Stimulated activated CD4-positive, alpha-beta T cell treated with anti-CD3 and anti-CD28 coated beads, Interleukin-1b, Interleukin-23, amount 100 ng/mL, for 24 hours (primary cell): ENCODE measurements at places on chromosomes 6 and 20.

GRCh38 chr20:63441136-63442099 is 31.0 kb downstream of the KCNQ2 start:
- DNase-seq = no peak

DNA sequence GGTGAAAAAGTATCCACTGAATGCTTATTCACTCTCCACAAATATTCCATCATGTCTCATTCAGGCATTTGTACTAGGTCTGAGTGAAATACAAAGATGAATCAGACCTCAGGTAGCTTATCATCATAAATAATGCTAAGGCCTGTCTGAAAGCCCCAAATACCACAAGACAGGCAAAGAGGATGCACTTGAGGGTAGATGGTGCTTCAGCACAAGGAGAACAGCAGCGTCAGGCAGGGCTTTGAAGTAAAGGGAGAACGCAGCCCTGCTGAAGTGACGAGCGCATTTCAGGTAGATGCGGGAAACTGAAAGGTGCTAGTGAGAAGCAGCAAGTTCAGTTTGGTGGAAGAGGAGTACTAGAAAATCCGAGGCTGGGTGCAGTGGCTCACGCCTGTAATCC is 38.7 kb downstream of the MAP3K5 start:
- DNase-seq = peak; percentile 33

GRCh38 chr6:31356216-31356945 is 598 bp downstream of the HLA-B start:
- no peak for DNase-seq

DNA sequence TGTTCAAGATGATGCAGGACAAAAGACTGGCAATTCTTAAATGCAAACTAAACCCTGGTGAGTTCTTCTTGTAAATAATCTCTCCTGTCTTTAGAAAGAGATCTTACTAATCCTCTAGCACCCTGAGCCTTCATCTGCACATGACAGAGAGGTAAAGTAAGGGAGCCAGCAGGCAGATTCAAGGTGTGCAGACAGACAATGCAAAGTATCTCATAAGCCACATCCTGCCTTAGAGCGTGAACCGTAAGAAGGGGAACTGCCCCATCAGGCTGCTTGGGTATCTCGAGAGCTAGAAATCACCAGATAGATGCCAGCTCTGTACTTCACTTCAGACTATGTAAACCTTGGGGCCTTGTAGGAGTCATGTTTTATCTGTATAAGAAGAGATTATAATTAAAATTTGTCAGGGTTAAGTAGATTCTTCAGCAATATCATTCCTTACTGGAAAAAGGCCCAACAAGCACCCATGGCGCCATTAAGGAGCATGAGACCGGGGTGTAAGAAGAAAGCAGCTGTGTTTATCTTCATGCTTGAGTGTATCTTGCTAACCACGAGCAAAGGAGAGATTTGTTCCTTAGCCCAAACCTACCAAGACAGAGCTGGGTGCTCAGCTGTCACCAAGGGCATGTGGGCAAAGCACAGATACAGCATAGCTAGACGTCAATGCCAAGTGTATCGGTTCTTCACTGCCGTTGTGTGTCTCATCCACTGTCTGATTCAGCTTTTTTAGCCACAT is 24.4 kb downstream of the CNR1 start:
- DNase-seq = no peak

GRCh38 chr6:47700053-47700452 is 1.7 kb downstream of the ADGRF4 start:
- no peak for DNase-seq

DNA sequence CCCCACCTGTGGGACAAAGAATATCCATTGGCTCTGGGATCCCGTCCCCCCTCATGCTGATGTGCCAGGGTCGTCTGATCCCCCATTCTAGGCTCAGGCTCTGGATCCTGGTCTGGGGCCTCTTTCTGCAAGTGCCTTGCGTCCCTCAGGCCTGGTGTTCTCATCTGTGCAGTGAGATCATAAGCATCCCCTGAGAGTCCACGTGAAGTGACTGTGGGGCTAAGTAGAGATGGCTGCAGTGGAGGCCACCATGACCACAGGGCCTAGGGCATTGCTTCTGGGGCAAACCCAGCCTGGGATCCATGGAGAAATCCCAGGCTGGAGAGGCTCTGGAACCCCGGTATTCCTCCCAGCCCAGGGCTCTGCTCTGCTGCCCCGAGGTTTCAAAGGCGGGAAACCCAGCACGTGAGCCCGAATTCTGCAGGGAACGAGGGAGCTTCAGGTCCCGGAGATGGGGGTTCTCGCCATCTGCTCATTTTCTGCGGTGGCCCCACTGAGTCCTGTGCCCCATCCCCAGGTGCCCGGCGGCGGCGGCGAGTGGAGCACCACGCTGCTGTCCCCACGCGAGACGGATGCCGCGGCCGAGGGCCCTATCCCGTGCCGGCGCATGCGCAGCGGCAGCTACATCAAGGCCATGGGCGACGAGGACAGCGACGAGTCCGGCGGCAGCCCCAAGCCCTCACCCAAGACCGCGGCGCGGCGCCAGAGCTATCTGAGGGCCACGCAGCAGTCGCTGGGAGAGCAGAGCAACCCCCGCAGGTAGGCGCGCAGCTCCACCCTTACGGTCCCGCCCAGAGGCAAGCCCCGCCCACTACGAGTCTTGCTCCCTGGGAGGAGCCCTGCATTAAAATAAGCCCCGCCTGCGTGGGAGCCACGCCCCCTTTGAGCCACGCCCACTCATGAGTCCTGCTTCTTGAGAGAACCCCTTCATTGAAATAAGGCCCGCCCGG is 105.5 kb upstream of the MYL9 start:
- peak; percentile 72 for DNase-seq

DNA sequence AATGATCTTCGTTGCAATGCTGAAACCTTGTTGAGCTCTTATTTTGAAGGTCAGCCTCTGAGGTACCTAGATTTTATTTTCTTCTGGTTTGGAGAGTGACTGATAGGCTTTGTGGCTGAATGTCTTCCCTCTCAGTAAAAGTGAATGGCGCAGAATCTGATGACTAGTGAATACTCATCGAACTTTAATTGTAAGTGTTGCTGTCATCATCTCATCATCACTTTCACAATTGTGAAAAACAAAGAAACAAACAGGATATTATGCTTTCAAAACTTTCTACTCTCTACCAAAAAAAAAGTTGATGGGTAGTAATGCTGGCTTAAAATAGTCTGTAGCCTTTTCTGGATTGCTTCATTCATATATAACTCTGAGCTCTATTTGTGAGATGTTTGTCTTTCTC is 239.5 kb upstream of the RAB32 start:
- DNase-seq = no peak

DNA sequence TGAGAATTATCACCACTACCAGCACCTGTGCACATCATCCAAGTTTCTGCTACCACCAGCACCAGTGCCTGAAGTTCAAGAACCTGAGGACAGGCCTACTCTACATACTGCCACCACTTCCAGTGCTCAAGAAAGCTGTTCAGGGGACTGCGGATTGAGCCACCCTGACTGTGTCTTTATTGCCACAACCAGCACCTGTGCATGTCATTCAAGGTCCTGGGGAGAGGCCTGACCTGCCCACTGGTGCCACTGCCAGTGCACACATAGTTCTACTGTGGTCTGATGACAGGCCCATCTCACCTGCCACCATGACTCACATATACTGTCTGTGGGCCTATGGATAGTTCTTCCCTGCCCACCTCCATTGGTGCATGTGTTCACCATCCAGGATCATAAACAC is 559.4 kb downstream of the COL12A1 start:
- no peak for DNase-seq

GRCh38 chr6:116307001-116307400 is 27.3 kb upstream of the TSPYL1 start:
- no peak for DNase-seq

- DNase-seq = no peak
Observed at GRCh38 chr6:96940322-96940721, 15.8 kb downstream of the KLHL32 start.

- DNase-seq = no peak
Observed at GRCh38 chr6:76861403-76861802, 601.9 kb downstream of the HTR1B start.

DNA sequence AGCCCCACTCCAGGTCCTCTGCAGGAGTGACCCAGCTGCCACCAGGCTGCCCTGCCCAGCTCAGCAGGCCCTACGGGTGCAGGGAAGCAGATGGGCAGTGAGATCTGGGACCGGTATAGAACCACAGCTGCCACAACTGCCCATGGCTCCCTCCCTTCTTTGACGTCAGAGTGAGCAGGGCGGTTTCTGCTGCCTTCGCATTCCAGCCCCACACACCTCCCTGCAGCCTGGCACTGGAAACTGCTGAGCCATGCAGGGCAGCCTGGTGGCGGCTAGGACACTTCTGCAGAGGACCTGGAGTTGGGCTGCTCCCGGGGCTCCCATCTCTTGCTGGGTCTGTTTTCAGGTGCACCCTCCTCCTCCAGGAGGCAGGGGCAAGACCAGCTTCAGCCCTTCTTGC is 101.6 kb upstream of the CD93 start:
- no peak for DNase-seq

GRCh38 chr20:63746751-63747315 is 7.3 kb downstream of the SLC2A4RG start:
- no peak for DNase-seq

DNA sequence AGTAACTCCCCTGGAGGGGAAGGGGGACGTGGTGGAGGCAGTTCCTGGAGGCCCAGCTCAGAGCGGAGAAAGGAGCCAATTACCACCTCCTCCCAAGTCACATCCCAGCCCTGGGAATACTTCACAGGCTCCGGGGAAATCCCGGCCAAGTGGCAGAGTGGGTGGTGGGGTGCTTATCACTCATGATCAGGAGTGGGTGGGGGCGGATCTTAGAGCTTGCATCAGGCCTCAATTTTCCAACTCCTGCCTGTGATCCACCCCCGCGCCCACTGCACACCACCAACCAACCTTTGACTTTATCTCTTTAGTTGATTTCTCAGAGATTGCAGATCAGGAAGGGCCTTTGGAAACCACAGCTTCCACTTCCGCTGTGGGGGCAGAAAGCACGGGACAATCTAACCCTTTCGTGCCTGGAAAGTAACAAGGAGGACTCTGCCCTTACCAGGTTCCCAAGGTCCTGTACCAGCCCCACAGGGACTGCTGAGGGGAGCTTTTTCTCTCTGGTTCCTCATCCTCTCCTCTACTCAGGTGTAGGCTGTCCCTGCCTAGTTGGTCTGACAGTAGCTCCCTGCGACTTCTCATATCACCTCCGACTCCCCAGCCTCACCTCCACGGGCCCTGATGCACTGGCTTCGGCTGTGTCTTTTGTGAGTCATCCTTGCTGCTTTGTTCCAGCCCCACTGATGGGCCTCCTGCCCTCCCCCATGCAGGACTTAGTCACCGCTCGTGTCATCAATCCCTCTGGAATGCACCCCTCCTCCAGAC is 24.9 kb upstream of the IER3 start:
- peak; percentile 46 for DNase-seq

DNA sequence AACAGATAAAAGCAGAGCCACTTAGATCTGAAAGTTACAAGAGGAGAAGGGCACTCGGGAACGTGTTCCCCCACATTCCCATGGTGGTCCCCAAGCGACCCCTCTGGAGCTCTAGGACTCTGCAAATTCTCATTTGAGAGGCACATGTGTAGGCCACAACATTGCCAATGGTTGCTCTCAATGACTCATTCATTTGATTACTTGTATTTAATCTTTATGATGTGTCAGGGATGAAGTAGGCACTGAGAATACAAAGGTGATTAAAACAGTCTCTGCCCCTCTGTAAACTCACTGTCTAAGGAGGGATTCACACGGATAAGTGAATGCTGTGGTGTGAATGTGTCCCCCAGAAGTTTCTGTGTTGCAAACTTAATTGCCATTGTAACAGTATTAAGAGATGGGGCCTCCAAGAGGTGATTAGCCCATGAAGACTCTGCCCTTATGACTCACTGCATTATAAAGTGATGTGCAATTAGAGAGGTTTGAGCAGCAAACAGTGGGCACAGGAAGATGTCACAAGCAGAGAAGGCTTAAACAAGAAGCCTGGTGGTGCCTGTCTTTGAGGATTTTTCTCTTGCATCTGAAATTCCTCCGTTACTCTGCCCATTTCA is 34.0 kb upstream of the TRAM2 start:
- no peak for DNase-seq

DNA sequence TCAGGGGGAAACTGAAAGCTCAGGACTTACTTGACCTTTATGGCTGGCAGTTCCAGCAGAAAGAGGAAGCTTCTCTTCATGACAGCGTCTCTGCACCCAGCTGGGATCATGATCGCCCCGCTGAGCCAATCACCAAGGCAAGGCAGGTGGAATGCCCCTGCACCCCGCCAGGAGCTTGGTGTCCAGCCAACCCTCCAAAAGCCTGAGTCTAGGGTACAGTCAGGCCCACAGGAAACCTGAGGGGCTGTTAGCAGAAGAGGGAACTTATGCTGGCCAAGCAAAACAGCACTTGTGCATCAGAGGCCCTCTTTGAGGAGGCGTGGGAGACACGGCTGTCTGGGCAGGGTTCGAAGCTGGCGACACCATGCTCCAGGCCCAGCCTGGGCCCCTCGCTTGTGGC is 188.3 kb upstream of the GMDS start:
- DNase-seq = no peak

DNA sequence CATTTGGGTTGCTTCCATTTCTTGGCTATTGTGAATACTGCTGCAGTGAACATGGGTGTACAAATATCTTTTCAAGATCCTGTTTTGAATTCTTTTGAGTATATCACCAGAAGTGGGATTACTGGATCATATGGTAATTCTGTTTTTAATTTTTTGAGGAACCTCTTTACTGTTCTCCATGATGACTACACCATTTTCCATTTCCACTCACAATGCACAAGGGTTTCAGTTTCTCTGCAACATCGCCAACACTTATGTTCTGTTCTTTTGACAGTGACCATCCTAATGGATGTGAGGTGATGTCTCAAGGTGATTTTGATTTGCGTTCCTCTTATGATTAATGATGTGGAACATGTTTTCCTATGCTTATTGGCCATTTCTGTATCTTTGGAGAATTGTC is 214.4 kb upstream of the ZFP64 start:
- no peak for DNase-seq

GRCh38 chr6:36753671-36754405 is 56.2 kb downstream of the RAB44 start:
- DNase-seq = no peak

GRCh38 chr6:125363039-125363823 is 61.5 kb upstream of the HDDC2 start:
- no peak for DNase-seq

DNA sequence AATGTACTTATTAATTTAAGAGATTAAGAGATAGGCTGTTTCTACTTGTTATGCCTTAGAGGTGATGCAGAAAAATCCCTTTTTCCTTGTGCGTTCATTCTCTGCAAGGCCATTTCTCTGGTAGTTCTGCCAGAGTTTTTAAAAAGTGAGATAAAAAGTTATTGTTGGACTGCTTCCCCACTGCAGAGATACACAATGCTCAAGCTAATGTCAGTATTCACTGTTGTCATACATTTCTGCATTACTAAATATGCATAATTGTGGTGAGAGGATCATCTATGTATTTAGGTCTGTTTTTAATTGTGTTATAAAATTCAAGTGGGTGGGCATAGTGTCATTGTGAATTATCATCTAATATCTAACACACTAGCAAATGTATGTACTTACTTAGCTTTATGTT is 600.4 kb downstream of the HTR1B start:
- no peak for DNase-seq
